ENCODE measurements at places on chromosomes 1 and 21.

- no peak for DNase-seq
Measured at GRCh38 chr1:159970932-159971342, 16.9 kb upstream of the SLAMF9 start.

DNA sequence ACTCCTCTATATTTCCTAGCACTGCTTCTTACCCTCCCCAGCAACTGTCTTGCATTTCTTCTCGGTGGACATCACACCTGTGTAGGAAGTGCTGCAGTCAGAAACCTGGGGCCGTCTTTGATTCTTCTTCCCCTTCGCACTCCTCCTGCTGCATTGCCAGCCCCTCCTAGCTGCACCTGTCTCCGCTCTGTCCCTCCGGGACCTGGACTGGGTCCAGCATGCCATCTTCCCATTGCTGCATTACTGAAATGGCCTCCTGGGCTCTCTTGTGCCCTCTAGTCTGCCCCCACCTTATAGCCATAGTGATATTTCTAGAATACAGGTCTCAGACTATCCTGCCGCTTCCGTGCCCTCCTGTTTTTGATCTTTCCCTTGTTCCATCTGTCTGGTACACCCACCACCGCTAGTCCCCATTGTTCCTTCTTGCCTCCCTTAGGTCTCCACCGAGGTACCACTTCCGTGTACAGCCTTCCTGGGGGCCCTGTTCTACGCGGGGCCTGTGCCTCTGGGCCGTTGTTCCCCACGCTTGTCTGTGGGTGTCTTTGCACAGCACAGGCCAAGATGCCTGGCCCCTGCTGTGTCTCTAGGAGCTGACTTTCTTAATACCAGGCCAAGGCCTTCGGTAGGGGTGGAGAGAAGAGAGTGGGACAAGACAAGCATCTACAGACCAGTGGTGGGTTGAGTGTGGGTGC, 107.6 kb downstream of the GALNT2 start:
- DNase-seq = no peak

GRCh38 chr1:6496365-6496721, 4.9 kb upstream of the PLEKHG5 start:
- no peak for DNase-seq

GRCh38 chr1:42176902-42177519, 12.5 kb upstream of the GUCA2A start:
- peak; percentile 40 for DNase-seq

GRCh38 chr1:149844101-149844500, 55.3 kb upstream of the BOLA1 start:
- no peak for DNase-seq

GRCh38 chr1:53344921-53345838, 17.3 kb upstream of the LRP8 start:
- no peak for DNase-seq

GRCh38 chr1:226429858-226430715, 22.2 kb upstream of the PARP1 start:
- no peak for DNase-seq

DNA sequence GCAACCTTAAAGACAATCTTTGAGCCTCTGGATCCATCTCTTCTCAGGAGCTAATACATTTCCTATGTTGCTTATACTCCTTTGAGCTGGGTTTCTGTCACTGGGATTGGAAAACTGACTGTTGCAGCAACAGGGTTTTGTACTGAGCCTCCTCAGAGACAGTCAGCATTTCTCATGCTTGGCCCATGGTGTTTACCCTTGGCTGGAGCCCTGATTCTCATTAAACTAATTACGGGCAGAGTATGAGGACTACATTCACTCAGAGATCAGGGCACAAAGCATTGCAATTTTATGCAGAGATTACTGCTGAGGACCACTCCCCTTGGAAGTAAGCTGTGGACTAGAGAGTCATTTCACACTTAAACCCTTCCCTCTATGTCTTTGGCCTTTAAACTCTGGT, 134.5 kb downstream of the LRIG2 start:
- no peak for DNase-seq

- no peak for DNase-seq
Measured at GRCh38 chr1:175503538-175503937, 239.9 kb downstream of the TNR start.

GRCh38 chr1:235834620-235835019, 32.1 kb downstream of the LYST start:
- DNase-seq = no peak

GRCh38 chr1:244801246-244801645, 34.2 kb upstream of the COX20 start:
- peak; percentile 61 for DNase-seq

GRCh38 chr1:38819040-38819439, 40.5 kb downstream of the RRAGC start:
- no peak for DNase-seq

- DNase-seq = no peak
Measured at GRCh38 chr1:183898001-183898396, 93.1 kb downstream of the RGL1 start.

DNA sequence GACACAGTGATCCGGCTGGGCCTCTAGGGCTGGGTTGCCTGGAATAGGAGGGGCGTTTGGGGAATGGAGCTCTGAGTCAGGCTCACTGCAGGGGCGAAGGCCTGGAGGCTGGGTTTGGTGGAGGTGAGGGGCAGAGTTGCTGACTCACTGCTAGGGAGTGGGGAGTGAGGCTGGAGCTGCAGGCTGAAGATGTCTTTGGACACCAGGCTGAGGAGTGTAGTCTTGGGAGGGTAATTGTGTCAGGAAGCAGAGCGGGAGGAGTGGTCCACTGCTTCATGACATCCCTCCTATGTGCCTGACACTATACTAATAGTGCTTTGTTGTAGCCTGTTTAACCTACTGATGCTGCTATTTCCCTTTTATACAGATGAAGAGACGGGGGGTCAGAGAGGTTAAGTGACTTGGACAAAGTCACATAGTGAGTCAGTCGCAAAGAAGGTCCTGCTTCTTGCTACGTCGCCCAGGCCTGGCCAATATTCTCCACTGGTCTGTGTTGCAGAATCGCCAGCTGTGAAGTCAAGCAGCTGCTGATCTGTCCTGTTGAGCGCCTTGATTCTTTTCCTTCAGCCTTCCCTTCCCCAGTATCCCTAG, 13.6 kb downstream of the ACTL8 start:
- no peak for DNase-seq

DNA sequence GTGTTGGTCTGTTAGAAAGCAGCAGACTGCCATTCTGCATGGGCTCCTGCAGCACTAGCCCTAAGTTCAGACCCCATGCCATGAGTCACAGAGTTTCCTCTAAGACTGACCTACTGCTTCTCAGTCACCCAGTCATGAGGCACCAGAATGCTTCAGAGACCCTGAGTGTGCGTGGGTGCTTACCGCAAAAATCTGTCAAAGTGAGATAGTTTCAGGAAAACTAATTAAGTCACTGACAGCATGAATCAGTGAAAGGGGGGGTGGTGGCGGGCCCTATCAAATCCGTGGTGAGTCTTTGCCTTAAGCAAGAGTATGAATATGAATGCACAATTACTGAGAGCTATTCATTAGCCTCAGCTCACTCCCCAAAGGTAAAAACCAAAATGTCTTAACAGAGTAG, 98.1 kb downstream of the KCTD3 start:
- DNase-seq = no peak

- no peak for DNase-seq
Measured at GRCh38 chr1:220159041-220159440, 65.1 kb downstream of the IARS2 start.

- no peak for DNase-seq
Measured at GRCh38 chr1:203858055-203858454, 3.3 kb upstream of the SNRPE start.

All from CD4-positive, alpha-beta T cell treated with Interleukin-1 beta for 1 hour (primary cell).